Substantia nigra (tissue), 51 donors: ENCODE measurements at places on chromosomes 12 and 14.
A peak's percentile ranks its signal among the peaks of the same experiment; 100 is the strongest.

DNA sequence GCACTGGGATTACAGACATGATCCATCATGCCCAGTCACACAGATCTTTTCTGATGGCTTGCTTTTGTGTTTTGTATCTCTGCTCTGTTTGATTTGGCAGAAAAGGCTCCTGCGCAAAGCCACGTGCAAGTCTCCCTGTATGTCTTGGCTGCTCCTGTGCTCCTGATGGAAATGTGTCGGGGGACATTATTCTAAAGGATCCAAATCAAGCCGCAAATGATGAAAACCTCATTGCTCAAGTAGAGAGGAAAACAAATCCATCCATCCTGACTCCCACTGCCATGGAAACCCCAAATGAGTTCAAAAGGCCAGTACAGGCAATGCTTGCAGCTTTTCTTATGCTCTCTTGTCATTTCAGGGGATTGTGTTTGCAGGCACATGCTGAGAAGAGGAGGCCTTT, 93.8 kb downstream of the NDUFA12 start:
- DNase-seq, result no peak

GRCh38 chr12:6262623-6263022, 47.9 kb upstream of the PLEKHG6 start:
- no peak for DNase-seq

- DNase-seq, result no peak
Observed at GRCh38 chr12:95179011-95179410, 38.3 kb downstream of the FGD6 start.

DNA sequence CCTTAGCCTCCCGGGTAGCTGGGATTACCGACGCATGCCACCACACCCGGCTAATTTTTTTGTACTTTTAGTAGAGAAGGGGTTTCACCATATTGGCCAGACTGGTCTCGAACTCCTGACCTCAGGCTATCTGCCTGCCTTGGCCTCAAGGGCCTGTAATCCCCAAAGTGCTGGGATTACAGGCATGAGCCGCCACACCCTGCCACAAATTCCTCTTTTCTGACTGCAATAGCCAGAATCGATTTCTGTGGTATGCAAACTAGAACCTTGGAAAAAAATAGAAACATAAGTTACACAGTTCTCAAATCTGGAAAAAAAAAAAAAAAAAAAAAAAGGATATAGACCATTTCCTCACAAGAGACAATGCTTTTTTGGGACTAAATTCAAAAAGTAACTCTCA, 184.6 kb upstream of the EGLN3 start:
- no peak for DNase-seq

DNA sequence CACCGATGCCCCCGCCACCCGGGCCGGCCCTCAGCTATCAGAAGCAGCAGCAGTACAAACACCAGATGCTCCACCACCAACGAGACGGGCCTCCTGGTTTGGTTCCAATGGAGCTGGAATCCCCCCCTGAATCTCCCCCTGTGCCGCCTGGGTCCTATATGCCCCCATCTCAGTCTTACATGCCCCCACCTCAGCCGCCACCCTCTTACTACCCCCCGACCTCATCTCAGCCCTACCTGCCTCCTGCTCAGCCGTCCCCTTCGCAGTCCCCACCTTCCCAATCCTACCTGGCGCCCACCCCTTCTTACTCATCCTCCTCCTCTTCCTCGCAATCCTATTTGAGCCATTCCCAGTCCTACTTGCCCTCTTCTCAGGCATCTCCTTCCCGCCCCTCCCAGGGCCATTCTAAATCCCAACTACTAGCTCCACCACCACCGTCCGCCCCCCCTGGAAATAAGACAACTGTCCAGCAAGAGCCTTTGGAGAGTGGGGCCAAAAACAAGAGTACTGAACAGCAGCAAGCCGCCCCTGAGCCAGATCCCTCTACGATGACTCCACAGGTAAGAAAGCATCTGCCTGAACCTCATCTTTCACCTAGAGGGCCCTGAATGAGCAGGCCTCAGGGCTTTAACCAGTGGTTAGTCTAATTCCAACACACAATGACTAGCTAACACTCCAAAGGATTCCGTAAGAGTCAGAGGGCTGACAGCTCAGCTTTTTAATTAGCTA, 851 bp downstream of the YLPM1 start:
- DNase-seq, result peak; percentile 6

DNA sequence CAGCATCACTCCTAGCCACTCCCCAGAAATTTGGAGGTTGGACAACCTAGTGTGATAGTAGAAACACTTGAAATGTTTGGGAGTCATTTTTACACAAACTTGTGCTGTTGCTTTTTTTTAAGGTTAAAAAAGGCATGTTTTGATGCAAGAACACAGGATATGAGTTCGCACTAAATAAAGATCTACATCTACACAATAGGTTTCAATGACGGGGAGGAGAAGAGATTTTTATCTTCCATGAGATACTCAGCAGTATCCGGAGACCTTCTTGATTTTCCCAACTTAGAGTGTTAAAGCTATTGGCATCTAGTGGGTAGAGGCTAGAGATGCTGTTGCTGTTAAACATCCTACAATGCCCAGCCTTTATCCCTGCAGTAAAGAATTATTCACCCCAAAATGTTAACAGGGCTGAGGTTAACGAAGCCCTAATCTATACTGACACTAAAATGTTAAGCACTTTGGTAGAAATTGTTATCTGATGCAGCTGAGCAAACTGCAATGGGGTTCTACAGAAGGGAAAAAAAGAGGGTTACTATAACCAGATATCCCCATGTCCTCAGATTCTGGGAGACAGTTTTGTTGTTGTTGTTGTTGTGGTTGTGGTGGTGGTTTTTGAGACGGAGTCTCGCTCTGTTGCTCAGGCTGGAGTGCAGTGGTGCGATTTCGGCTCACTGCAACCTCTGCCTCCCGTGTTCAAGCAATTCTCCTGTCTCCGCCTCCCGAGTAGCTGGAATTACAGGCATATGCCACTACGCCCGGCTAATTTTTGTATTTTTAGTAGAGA, 14.0 kb upstream of the PCNX1 start:
- no peak for DNase-seq

- DNase-seq, result no peak
Observed at GRCh38 chr12:30357766-30358490, 337.7 kb downstream of the IPO8 start.

GRCh38 chr14:94028450-94028826, 2.3 kb downstream of the OTUB2 start:
- no peak for DNase-seq

- DNase-seq, result no peak
Observed at GRCh38 chr14:50821510-50822464, 9.2 kb downstream of the NIN start.

- DNase-seq, result no peak
Observed at GRCh38 chr14:69441948-69442347, 42.6 kb upstream of the PLEKHD1 start.

GRCh38 chr12:47954467-47955045, 8.8 kb upstream of the TMEM106C start:
- no peak for DNase-seq

GRCh38 chr12:52971679-52972329, 22.9 kb downstream of the KRT18 start:
- no peak for DNase-seq

DNA sequence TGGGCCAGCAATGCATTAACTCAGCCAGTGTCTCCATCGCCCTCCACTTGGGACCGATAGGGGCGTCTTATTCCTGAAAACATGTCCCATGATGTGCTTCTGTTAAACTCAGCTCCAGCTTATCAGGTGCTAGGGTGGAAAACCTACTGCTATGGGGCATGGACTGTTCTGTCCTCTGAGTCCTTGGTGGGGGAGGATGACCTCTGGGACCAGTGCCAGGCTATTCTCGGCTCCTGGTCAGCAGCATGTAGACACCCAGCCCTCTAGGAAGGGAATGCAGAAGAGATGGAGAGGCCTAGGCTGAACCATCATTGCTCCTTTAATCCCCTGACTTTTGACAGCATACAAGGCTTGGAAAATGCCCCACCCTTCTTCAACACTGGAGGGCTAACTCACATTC, 486.2 kb downstream of the MED13L start:
- no peak for DNase-seq

- no peak for DNase-seq
Observed at GRCh38 chr12:118237052-118237665, 101.2 kb downstream of the PEBP1 start.

DNA sequence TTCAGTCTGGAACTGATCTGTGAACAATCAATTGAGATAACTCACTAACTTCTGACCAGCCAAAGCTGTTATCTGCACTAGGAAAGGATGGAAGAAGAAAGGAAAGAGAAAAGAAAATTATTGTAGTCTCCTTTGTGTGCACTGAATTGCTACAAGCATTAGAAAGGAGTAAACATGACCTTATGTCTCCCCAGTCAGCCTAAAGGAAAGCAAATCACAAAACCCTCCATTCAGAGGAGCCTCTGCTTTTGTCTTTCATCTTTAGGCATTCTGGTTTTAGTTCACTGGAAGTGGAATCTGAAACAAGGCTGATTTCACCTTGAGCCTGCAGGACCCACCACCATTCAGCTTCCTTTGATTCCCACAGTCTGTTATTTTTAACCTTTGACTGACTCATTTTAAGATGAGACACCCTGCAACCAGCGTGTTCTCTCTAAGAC, 26.0 kb downstream of the TBX3 start:
- DNase-seq, result no peak

DNA sequence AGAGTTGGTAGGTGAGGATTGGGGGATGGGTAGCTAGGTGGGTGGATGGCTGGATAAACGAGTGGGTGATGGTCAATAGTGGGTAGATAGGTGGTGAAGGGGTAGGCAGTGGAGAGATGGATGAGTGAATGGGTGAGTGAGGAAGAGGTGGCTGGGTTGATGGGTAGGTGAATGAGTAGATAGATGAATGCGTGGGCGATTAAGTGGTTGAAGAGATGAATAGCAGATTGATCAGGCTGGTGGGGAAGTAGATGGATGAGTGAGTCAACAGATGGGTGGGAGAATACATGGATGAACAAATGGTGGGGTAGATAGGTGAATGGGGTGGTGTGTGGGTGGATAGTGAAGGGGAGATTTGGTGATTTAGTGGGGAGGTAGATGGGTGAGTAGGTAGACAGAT, 51.1 kb downstream of the SYNE3 start:
- no peak for DNase-seq

GRCh38 chr14:101843665-101844064, 82.2 kb downstream of the PPP2R5C start:
- DNase-seq, result no peak

- DNase-seq, result no peak
Observed at GRCh38 chr12:131941116-131941986, 8.4 kb upstream of the EP400 start.

GRCh38 chr12:13067322-13067721, 23.1 kb downstream of the FAM234B start:
- no peak for DNase-seq

- DNase-seq, result no peak
Observed at GRCh38 chr14:57970594-57970993, 104.7 kb upstream of the SLC35F4 start.

DNA sequence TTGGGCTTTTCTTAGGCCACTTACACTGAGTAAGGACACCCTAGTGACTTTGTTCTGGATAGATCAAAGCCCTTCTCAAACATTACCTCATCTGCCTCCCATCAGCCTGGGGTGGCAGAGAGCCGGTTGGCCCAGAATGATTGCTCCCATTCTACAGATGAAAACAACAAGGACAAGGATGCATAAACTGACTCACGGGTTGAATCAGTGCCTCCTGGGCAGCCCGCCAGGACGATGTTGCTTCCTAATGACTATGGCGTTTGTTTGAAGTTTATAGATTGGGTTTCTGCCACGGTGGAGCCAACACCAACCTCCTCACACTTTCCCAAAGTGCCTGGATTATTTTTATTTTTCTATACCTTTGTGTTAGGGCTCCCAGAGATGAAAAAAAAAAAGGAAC, 3.6 kb upstream of the VRK1 start:
- DNase-seq, result no peak

GRCh38 chr12:106519607-106520021, 63.2 kb upstream of the RFX4 start:
- no peak for DNase-seq

DNA sequence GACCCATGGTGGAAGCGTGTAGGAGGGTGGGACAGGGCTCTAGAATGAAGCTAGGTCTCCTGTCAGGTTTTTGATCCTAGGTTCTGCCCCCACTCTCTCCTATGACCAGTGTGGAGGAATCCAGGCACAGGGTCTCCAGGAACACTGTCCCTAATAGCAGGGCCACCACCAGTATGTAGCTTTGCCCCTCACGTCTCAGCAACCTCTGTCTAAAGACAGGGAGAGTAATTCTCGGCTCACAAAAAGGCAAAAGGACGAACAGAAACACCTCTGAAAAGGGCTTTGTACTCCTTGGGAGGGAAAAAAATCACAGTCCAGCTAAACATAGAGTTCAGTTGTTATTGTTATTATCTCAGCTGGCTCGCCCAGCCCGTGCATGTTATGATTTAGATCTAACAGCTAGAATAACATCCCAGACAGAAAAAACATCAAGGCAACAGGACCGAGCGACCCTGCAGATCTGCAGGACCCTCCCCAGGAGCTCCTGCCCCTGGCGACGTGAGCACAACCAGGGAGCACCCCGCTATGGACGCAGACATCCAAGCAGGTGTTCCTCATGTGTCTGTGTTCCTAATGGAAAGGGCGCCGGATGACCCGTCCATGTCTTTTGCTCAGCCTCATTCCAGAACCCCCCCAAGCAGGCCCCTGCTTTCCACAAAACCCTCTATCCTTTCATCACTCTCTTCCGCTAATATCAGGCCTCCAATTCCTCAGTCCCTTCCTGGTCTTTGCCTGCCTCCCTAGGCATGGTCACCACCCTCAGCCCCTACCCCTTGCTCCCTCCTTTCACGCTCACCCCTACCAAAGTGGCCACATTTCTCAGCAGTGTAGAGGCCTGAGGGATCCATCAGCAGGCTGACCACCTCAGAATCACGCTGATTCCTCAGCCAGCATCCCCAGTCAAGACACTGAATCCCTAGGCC, 14.2 kb upstream of the SLC6A12 start:
- DNase-seq, result no peak

- no peak for DNase-seq
Observed at GRCh38 chr12:121858662-121859572, at the start of gene HPD. Gene HPD (minus strand): TSS chr12:121858859. CDS start chr12:121858823, 36 bp downstream.

DNA sequence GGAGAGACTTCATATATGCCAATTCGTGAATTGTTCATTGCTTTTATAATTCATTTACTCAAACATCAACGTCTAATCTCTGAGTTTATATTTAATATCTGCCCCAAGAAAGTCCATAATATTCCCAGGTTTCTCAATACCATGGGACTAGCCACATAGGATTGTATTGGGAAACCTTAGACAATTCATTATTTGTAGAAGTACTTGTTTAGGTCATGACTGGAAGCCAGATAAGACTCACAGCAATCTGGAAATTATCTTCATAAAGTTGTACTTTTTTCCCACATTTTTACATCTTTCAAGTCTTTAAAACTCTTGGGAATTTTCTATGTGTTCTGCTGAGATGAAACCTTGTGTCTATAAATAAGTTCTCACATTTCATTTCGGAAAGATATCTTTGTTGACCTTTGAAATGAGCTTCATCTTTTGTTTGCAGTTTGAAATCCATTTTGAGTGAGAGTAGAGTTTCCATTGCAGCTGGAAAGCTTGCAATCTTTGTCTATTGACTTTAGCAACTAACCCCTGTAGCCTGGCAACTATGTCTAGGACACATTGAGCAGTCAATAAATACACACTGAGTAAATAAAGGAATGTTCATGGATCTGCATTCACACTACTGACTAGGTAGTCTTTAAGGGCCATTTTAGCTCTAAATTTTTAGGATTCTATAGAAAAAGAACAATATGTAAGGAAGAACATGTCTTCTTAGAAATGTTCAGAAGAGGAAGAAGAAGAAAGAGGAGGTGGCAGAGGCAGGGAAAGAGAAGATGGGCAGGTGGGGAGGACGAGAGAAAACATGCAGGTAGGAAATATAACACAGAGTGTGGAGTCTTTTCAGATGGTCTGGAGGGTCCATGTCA, 154.4 kb downstream of the LRIG3 start:
- DNase-seq, result no peak

- peak; percentile 12 for DNase-seq
Observed at GRCh38 chr14:95527387-95528002, 7.4 kb upstream of the GLRX5 start.
